T-helper 17 cell (primary cell): ENCODE measurements at places on chromosomes 4 and X. TPM values are rescaled to one million over a fixed set of nuclear protein-coding genes. Genes with fewer than 3 reads are reported as not detected.
A peak's percentile ranks its signal among the peaks of the same experiment; 100 is the strongest.

Gene MAGEA10
- not detected for total RNA-seq

Gene FAM9C
- not detected for total RNA-seq

Gene ADH1A
- not detected for total RNA-seq

Gene CT45A2
- total RNA-seq, result not detected

- no peaks in the 10 kb centered on the region for H3K36me3 ChIP-seq
- H3K27ac ChIP-seq, result no peak overlapping the region
These were observed 12.7 kb downstream of the PRSS12 start for GRCh38 chr4:118340109-118340508.

DNA sequence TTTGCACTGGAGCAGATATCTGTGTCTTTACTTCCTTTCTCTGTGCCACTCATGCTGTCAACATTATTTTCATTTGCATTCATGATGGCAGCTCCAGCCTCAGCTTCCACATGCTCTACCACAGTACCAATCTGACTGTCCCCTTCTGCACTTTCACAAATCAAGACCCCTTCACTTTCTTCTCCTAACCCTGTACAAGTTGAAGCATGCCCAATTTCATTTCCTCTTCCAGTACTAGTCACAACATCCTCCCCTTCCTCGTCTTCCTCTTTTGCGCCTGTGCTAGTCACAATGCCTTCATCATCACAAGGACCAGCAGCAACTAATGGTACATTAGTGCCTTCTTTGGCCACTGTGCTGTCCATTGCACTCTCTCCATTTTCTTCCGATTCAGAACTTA lies 26.5 kb downstream of the BOD1L1 start:
- H3K27ac ChIP-seq, result no peak overlapping the region
- H3K4me3 ChIP-seq, result no peak overlapping the region
- no peaks in the 10 kb centered on the region for H3K4me1 ChIP-seq
- H3K36me3 ChIP-seq, result peaks cover 31% of the 10 kb centered on the region
- DNase-seq, result no peak
- no peaks in the 10 kb centered on the region for H3K27me3 ChIP-seq

GRCh38 chr4:152563209-152563608 lies 27.3 kb upstream of the FBXW7 start:
- no peak overlapping the region for H3K4me3 ChIP-seq
- H3K4me1 ChIP-seq, result peaks cover 4% of the 10 kb centered on the region

- H3K4me3 ChIP-seq, result no peak overlapping the region
- H3K36me3 ChIP-seq, result peaks cover 2% of the 10 kb centered on the region
- DNase-seq, result no peak
- peak overlapping the region; percentile 85 for H3K27ac ChIP-seq
These were observed 154.6 kb downstream of the AFAP1 start for GRCh38 chr4:7785017-7785416.

DNA sequence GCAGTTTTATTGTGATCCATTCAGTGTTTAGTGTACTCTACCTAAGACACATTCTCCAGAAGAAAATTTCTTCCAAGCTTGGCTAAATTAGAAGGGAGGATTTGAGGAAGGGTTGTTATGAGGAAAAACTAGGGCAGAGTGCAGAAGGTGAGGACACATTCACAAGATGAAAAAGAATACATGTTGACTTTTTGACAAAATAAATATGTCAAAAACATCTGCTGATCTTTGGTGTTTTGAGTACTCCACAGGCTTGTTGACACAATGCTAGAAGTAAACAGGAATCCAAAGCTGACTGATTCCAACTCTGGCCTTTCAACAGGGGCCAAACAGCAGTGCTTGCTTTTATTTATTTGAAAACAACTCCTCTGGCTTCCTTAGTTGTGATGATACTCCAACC lies 125.8 kb upstream of the SLC7A11 start:
- H3K27me3 ChIP-seq, result no peaks in the 10 kb centered on the region
- no peaks in the 10 kb centered on the region for H3K36me3 ChIP-seq
- no peak overlapping the region for H3K4me3 ChIP-seq
- DNase-seq, result no peak

DNA sequence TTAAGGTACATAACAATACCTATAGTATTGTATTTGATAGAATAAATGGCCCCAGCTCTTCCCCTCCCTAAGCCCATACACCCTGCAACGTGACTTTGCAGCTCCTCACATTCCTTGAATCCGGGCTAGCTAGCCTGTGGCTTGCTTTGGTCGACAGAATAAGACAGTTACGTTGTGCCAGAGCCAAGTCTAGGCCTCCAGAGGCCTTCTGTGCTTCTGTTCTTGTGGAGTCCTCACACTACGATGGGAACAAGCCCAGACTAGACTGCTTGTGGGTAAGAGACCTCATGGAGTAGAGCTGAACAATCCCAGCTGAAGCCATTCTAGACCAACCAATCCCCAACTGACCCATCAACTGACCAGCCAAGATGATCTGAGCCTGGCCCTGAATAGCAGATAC lies 102.4 kb upstream of the PLAC1 start:
- H3K4me3 ChIP-seq, result no peak overlapping the region
- H3K36me3 ChIP-seq, result no peaks in the 10 kb centered on the region
- H3K4me1 ChIP-seq, result no peaks in the 10 kb centered on the region
- no peak for DNase-seq
- H3K27ac ChIP-seq, result no peak overlapping the region

- DNase-seq, result no peak
- no peaks in the 10 kb centered on the region for H3K36me3 ChIP-seq
- H3K27me3 ChIP-seq, result no peaks in the 10 kb centered on the region
- no peak overlapping the region for H3K4me3 ChIP-seq
- H3K4me1 ChIP-seq, result no peaks in the 10 kb centered on the region
These were observed 726.9 kb downstream of the GRID2 start for GRCh38 chr4:93030670-93031069.

DNA sequence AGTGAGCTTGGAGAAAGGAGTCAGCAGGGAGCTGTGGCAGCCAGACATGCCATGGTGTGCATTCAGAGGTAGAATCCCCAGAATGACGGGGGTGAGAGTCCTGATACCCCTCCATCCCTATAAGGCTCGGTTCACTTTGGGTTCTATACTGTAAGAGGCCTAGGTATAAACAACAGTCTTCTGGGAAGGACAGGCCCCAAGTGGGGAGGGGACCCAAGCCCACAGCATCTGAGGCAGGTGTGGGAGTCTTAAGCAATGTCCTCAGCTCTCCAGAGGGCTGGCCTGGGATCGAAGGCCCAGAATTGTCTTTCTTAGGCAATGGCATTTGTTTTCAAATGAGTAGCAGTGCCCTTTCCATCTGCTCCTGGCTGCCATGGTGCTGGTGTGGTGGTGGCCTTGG lies 50.2 kb upstream of the MAMLD1 start:
- H3K4me1 ChIP-seq, result no peaks in the 10 kb centered on the region
- no peak overlapping the region for H3K27ac ChIP-seq
- DNase-seq, result no peak

- no peaks in the 10 kb centered on the region for H3K27me3 ChIP-seq
- DNase-seq, result no peak
- H3K4me3 ChIP-seq, result no peak overlapping the region
- H3K27ac ChIP-seq, result no peak overlapping the region
- H3K4me1 ChIP-seq, result no peaks in the 10 kb centered on the region
These were observed 1473.4 kb downstream of the RPA4 start for GRCh38 chrX:98357146-98357545.
